ENCODE measurements at places on chromosomes 11 and 22.
A peak's percentile ranks its signal among the peaks of the same experiment; 100 is the strongest.

DNA sequence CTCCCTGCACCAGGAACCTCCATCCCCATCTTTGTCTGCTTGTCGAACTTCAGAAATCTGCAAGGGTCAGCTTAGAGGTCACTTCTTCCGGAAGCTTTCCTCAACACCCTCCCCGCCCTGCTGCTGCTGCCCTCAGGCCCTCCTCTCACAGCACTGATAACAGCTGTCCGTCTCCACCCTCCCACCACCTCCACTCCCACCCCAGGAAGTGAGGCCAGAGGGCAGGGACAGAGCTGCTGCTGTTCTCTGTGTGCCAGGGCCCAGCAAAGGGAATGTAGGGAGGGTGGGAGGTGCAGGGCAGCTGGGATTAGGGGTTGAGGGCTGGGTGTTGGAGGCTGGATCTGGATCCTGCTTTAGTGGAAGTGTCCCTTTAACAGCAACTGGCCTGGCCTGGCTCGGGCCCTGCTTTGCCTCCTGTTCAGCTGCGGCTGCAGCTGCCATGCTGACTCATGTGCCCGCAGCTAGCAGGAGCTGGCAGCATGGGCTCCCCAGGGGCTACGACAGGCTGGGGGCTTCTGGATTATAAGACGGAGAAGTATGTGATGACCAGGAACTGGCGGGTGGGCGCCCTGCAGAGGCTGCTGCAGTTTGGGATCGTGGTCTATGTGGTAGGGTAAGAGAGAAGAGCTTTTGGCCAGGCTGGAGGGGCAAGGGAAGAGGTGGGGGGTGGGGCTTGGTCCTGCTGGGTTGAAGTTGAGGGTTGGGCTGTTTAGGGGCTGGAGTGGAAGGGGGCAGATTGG lies at the start of gene P2RX6:
TSS of gene P2RX6 (plus strand) at position 440 of the 740 bp plus-strand sequence. CDS start at position 450, 10 bp downstream.
- peak; percentile 68 for DNase-seq

GRCh38 chr11:18669219-18669596 lies 29.4 kb upstream of the TMEM86A start:
- DNase-seq = no peak

GRCh38 chr22:29768052-29768693 lies 1.0 kb downstream of the UQCR10 start:
- DNase-seq = no peak

GRCh38 chr11:114308689-114309089 lies 12.5 kb downstream of the NNMT start:
- no peak for DNase-seq

- no peak for DNase-seq
Measured at GRCh38 chr11:34349882-34350281, 7.9 kb downstream of the ABTB2 start.

- DNase-seq = no peak
Measured at GRCh38 chr11:1549338-1550330, 22.4 kb downstream of the DUSP8 start.

- DNase-seq = no peak
Measured at GRCh38 chr11:19766810-19767209, 54.2 kb downstream of the NAV2 start.

- DNase-seq = peak; percentile 68
Measured at GRCh38 chr22:32994041-32994830, 63.9 kb downstream of the SYN3 start.

DNA sequence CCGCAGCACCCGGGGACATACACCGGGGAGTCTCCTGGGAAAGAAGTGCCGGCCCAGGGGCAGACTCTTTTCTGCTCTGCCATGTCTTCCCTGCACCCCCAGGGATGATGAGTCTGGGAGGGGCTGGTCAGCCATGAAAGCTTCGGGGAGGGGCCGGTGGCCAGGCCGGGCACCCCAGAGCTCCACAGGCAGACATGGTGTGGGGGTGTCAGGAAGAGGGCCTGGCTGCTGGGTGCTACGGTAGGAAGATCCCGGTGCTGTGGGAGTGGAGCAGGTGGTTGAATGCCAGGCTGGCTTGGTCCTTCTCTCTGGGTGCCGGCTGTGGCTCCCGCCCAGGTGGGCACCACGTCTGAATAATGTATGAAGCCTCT lies 17.4 kb downstream of the LSP1 start:
- no peak for DNase-seq

DNA sequence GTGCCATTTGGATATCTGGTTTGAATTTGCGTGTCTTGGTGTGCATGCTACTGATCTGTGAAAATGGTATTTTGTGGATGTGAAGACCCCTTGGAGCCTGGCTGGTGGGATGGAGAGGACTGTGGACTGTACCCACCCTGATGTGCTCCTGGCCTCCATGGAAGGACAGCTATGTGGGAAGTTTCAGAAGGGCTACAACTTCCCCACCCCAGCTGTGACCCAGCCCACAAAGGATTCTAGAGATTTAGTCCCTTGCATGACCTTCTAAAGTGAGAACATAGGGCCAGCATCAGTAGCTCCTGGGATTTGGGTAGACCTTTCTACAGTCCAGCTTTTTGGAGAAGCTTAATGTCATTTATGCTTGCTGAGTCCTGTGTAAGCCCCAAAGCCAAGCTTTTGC lies 173.4 kb downstream of the BCR start:
- DNase-seq = no peak

GRCh38 chr11:111413849-111414248 lies 34.8 kb upstream of the POU2AF1 start:
- no peak for DNase-seq

- DNase-seq = peak; percentile 60
Measured at GRCh38 chr11:120988603-120989002, 35.3 kb upstream of the TBCEL start.

GRCh38 chr11:35990170-35990569 lies 46.3 kb downstream of the LDLRAD3 start:
- no peak for DNase-seq

DNA sequence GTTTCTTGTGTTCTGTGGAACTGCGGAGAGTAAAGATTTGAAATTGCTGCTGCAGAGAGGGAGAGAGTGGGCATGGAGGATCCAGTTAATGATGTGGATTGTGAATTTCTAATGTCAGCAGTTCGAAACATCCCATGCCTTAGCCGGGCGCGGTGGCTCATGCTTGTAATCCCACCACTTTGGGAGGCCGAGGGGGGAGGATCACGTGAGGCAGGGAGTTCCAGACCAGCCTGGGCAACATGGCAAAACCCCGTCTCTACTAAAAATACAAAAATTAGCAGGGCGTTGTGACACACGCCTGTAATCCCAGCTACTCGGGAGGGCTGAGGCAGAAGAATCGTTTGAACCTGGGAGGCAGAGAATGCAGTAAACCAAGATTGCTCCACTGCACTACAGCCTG lies 1.1 kb upstream of the CAVIN3 start:
- DNase-seq = no peak

DNA sequence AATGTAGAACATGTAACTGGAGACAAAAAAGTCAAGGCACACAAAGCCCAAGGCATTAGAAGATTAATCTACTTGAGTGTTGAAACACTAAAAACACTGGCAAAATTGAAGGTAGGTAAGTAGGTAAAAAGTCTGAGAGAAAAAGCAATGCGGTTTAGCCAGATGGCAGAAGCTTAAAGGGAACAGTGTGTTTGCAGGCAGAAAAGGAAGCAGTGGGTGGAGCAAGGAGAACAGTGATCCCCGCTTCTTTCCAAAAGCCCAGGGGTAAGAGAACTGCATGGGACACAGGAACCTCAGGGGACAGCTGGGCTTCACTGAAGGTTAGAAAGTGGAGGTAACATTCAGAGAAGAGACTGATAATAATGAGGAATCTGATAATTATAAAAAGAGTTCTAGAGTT lies 16.0 kb downstream of the MRE11 start:
- no peak for DNase-seq

DNA sequence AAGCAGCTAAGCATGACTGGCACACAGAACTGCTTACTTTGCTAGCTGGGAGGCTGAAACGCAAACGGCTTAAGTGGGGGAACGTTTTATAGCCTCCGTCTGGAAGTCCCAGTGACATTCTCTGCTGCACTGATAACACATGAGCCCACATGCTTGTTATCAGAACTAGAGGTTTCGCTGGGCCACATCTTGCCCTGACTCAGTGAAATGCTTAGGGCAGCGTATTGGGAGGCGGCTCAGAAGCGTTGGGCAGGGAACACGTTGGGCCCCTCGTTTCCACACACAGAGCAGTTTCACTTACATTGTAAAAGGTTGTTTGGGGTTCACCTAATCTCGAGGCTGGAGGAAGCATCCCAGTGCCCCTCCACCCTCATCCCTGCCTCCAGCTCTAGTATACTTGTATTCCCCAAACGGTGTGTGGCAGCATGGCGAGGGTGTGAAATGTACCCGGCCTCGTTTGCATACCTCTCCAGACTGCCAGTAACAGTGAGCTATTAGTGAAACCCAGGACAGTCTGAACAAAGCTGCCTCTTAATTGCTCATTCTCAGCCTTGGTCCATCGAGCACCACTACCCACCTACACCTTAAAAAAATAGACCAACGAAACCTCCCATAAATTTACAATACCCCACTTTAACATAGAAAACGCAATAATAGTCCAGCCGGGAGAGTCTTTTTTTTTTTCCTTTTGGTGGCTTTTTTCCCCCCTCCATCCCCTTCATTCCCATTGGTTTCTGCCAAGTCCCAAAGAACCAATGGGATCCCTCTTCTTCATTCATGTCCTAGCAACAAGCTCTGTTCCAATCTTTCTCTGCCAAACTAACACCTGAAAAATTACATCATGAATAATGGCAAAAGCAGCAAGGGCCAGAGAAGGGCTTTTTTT lies 218.8 kb upstream of the SORL1-AS1 start:
- DNase-seq = peak; percentile 24

DNA sequence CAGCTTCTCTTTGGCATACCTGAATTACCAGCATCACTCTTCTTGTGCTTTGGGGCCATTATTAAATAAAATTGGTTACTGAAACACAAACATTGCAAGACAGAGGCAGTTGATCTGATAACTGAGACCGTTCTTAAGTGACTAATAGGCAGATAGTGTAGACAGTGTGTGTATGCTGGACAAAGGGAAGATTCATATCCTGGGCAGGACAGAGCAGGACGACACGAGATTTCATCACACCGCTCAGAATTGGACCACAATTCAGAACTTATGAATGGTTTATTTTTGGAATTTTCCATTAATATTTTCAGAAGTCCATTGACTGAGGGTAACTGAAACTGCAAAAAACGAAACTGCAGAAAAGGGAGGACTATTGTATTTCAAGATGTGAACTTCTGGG lies 68.6 kb downstream of the LDLRAD3 start:
- DNase-seq = no peak

DNA sequence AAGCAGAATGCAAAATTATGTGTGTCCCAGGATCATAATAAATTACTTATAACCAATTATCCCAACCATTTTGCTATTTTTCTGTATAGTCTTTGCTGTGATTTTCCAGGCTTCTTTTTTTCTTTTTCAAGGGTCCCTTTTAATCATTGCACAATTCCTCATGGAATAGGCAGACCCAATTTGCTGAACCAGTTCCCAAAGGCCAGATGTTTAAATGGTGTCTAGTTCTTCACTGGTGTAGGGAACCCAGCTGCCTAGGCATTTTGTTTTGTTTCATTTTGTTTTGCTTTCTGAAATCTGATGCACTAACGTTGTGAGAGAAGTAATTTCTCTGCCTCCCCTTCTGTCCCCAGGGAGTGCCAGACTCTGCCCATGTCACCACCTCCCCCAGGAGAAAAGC lies 60.4 kb downstream of the CHST1 start:
- peak; percentile 40 for DNase-seq

- no peak for DNase-seq
Measured at GRCh38 chr11:126469311-126469710, 113.8 kb downstream of the ST3GAL4 start.

DNA sequence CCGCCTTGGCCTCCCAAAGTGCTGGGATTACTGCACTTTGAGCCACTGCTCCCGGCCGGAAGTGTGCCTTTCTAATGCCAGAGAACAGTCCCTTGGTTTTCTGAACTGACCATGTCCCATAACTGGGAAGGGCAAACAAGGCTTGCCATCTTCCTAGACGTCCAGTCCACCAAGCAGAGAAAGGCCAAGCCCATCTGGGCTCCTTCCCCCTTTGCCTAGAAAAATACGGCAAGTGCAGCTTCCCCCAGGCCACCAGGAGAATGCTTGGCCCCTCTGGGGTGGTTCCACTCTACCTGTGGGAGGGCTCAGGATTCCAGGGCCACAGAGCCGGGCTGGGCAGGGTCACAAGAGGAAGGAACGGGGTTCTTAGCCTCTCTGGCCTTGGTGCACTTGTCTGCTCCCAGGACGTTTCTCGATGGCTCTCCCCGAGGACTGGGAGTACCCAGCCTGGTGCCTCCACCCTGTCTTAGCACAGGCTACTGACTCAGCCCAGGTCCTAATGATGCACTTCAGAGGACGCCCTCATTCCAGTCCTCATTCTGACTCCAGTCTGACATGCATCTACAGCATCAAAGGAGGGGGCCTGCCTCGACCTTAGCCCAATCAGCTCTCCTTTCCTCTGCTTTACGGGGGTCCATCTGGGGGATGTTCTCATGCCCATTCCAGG lies 1.2 kb downstream of the USP2 start:
- no peak for DNase-seq

DNA sequence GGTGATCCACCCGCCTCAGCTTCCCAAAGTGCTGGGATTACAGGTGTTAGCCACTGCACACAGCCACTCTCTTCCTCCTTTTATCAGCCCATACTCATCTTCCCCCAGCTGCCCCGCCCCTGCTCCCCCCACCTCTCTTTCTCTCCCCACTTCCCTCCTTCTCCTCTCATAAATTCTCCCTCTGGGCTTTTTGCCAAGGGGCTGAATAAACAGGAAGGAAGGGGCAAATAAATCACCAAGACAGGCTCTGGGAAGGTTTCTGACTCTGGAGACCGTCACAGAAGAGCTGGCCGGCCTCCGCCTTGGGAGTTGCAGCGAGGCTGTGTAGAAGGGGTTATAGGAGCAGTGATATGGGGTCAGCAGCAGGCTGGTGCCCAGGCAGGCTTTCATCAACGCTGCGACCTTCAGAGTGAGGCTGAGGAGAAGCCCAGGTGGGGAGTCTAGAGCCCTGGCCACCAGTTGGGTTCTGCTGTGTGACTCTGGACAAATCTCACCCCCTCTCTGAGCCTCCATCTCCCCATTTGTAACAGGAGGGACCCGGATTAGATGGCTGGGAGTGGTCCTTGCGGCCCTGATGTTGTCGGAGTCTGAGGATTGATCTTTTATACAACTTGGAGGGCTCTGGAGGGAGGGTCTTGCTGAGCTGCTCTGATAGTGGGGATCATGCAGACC lies 62.6 kb upstream of the RASD2 start:
- DNase-seq = peak; percentile 86

GRCh38 chr11:102151784-102152525 lies 41.7 kb downstream of the YAP1 start:
- DNase-seq = no peak

DNA sequence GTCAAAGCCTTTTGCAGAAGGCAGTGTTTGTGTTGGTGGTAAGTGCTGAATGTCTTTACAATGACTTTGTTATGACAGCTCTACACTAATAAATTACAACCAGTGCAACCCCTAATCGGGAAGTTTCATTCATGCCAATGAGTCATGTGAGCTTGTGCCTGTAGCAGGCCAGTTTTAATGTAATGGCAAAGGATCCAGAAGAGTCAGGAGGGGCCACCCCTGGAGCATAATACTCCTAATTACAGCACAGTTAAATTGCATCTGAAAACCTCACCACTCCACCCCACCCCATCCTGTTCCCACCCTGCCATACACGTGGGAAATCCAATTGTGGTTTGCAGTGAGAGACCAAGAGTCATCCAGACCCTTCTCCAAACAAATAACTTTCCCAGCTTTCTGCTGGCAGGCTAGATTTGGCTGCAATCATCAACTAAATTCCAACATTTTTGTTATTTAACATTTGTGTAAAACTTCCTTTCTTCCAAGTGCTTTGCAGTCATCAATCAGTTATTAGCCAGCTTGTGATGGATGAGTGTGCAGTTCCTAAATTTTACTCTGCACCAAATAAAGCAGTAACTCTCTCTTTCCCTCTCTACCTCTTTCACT lies 277.3 kb upstream of the FAT3 start:
- DNase-seq = no peak

- DNase-seq = peak; percentile 58
Measured at GRCh38 chr11:73233692-73234470, 15.8 kb downstream of the P2RY2 start.
